ENCODE measurements at places on chromosomes 2 and 18.

DNA sequence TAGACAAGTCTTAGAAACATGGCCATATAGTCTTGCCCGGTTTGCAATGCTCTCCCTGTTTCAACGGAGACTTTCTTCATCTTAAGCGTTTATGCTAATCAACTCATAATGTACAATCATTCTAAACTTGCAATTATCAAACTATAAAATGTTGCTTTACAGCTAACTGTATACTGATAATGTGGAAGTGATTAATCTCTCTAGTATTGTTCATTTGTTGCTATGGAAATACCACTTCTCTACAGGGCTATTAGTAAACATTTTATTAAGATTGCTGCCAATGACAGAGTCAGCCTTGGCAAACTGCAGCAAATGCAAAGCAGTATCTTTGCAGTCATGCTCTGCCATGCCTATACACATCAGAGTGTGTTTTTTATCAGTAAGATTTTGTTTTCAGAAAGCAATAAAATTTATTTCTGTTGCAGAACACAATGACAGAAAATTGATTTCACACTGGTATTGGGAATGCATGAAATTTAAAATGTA lies 1201.8 kb upstream of the CDH2 start:
- no peak for DNase-seq

DNA sequence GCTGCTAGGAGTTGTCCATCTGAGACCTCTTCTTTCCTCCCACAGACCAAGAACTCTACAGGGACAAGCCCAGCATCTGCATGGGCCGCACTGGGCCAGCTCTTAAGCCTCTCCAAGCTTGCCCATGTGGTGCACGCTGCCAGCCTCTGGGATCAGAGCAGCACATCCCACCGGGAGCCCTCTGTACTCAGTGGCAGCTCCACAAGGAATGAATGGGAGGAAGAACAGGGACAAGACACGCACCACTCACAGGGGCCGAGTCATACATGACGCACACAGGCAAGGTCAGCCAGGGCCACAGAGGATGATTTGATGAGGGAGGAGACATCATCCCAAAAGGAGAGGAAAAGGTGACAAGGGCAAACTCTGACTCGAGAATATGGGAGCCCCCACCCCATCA lies 268.3 kb downstream of the KLHL29 start:
- DNase-seq = no peak

DNA sequence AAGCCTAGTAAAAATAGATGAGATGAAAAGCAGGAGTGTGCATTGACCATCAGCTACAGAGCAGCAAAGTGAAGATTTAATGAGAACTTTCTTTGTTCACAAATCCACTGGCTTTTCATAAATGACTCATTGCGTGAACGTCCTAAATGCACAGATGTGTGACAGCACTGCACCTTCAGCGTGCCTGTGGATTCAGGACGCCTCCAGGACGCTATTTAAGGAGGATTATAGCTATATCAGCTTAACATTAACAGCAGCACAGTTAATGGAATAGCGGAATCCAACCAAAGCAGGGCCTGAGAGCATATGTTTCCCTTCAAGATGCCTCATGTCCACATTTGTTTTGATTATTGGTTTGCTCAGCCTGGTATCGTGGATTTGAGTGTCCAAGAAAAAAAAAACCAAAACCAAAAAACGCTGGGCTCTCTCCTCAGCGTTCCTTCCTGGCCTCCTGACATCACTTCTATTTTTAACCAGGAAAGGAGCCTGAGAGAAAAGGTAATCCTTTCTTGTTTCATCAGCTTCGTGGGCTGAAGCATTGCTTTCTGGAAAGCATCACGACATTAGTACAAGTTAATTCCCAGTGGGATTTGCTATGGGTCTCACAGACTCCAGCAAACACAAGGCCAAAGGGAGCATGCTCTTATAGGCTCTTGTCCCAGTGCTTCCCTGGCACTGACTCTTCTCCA lies 447.0 kb upstream of the SMIM21 start:
- no peak for DNase-seq

- DNase-seq = no peak
Measured at GRCh38 chr2:44970846-44971450, 29.4 kb downstream of the SIX3 start.

DNA sequence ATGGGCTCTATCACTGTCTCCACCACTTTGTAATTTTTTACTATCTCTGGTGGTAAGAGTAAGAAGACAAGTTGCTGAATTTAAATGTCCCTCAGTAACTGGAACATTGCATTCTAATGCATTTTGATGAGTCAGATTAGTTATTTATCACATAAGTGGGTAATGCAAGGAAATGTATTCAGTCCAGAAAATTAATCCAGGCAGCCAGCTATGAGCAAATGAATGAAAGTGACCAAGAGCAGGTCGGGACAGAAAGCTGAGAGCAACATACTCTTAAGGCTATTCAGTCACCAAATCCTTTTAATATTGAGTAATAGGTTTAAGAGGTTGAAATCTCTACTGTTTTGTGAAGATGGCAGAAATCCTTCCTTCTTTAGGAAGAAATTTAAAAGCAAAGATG lies 265.5 kb upstream of the PARD3B start:
- DNase-seq = no peak

DNA sequence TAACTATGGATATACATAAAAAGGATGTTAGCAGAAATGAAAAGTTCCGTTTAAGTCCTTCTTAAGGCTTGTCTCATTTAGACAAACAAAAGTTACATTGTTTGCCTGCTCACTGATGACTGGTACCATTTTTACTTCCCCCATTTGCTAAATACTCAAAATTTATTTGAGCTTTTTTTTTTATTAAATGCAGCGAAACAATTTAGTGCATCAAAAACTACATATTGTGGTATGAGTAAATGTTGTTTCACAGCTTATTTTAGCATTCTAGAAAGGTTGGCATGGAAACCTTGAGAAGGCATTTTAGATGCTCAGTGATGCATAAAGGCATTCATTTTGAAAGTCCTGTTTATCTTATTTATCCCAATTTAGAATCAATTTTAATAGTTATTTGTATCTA lies 100.0 kb downstream of the MAP2 start:
- no peak for DNase-seq

DNA sequence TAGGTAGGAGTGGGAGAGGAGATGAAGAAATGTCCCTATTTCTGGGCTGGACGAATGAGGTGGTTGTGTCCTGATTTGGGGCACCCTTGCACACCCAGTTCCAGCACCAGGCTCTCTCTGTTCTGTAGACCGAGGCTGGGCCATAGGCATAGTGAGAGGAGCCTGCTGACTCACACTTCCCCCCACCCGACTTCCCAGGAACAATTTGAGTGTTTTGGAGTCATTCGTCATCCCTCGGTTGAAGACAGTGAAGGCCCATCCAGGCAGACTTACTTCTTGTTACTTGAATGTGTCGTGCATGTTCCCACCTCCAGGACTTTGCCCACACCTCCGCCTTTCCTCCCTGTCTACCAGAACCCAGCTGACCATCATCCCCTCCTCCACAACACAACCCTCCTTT lies 179.1 kb downstream of the HAUS1 start:
- DNase-seq = no peak

GRCh38 chr2:240922245-240922981 lies 16.3 kb downstream of the CROCC2 start:
- DNase-seq = no peak

DNA sequence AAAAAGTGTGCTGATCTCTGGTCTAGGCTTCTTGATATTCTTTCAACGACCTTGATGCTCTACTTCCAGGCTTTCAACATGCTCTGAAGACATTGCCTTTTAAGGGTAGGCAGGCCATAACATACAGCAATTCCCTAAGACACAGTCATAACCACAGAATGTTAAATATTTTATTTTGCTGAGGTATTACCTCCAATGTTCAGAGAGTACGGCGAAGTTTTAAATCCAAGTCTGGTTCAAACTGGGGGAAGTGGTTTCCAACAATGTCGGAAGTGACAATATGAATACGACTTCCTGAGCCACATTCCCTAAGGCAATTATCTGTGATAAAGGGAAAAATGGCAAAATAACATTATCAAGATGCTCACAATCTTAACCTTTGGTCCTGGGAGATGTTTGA lies 1077.9 kb upstream of the PIK3C3 start:
- DNase-seq = no peak
